Activated naive CD4-positive, alpha-beta T cell (primary cell): ENCODE measurements at places on chromosomes 7 and 10.

- DNase-seq: no peak
Measured at GRCh38 chr10:44379907-44380306, 5.0 kb downstream of the CXCL12 start.

GRCh38 chr10:25786899-25787298 is 147.1 kb upstream of the MYO3A start:
- no peak for DNase-seq

DNA sequence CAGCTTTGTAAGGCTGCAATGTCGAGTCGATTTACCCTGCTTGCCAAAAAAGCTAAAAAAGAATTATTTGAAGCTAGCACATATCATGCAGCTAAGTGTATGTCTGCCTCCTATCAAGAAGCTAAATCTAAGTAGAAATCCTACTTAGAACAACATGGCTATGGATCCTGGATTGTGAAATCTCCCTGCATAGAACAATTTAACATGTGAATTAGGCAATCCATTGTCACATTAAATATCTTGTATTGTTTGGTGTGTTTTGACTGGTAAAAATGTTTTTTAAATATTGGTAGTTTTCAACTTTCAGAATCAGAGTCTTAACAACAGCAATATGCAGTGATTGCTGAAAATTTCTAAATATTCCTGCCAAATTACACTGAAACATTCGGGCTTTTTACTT is 73.3 kb downstream of the SKIDA1 start:
- no peak for DNase-seq

- no peak for DNase-seq
Measured at GRCh38 chr7:2009541-2010001, 223.2 kb downstream of the MAD1L1 start.

DNA sequence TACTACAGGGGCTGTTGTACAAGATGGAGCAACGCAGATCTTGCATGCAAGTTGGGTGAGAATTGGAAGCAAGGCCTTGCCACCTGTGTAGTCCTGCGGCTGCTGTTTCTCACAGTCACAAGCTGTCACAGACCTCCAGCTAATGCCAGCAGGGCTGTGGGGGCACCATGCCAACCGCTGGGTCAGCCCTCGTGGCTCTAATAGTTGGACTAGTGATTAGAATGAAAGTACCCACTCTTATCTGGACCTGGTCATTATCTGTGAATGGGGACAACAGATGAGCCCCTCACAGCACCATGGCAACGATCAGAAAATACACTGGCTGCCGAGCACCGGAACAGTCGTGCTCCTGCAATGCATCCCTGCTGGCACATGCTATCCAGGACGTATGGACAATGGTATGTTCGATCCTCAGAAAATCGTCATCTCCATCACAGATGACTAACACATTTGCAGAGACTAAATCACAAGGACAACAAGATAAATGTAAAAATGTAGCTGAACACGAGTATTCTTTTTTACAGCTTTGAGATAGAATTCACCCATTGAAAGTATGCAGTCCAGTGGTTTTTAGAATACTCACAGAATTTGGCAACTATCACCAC is 80.4 kb upstream of the CALN1 start:
- no peak for DNase-seq

DNA sequence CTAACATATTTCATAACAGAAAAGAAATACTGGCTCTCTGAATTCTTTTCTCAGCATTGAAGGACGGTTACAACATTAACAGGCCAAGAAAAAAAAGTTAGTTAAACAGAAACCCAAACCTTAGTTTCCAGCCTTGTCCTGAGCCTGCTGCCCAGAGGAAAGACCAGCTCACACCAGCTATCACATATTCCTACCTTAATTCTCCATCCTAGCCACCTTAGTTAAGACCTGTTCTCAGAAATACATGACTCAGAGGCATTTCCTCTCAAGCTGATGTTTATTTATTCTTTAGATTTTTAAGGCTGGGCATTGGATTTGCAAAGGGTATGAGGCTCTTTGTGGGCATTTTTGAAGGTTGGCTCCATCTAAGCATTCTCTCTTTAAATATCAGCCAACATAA is 34.3 kb upstream of the ADAM12 start:
- DNase-seq: no peak

GRCh38 chr10:91493313-91493712 is 83.2 kb downstream of the HECTD2 start:
- no peak for DNase-seq

DNA sequence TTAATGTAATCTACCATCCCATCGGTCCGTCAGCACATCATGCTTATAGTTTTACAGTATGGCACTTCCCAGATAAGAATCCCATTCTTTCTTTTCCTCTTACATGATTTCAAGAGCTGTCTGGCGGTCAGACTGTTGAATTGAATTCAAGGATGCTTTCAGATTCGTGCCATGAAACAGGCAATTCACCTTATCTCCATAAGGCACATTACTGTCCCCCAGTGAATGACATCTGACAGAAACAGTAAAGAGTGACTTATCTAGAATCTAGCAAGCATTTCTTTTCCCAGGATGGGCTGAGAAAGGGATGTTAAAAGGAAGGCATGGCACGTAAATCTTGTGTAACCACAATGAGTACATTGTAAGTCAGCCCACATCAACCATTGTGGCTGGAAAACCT is 61.1 kb upstream of the SEM1 start:
- DNase-seq: no peak

DNA sequence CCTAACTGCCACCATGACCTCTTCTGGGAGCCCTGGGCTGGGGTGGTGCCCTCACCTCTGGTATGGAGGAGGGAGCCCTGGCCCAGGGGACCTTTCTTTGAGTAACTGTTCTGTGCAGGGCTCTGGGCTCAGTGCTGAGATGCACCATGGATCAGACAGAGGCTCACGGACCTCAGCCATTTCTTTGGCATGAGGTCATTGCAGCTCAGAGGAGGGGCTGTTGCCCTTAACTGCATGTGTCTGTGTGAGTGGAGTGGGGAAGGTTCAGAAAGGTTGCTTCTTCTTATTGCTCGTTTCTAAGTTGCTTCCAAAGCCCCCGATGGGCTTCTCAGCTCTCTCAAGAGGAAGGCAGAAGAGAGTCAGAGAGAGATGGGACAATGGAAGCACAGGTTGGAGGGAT is 233.9 kb downstream of the RPS24 start:
- no peak for DNase-seq

DNA sequence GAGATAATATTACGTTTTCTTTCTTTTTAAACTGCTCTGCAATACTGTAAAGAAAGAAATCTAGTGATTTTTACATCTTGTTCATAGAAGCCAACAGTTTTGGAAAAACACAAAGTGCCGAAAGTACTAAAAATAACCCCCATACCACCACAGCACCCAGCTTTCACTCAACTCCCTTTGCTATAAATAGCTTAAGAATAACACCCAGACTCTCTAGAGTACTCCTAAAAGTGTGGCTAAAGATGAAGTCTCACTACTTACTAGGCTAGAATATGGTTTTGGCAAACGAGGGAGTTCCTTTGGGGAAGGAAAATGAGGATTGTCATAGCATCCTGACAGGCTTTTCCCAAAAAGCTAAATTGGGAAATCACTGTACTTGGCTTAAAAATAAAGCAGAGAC is 151.8 kb upstream of the ANK3 start:
- no peak for DNase-seq

DNA sequence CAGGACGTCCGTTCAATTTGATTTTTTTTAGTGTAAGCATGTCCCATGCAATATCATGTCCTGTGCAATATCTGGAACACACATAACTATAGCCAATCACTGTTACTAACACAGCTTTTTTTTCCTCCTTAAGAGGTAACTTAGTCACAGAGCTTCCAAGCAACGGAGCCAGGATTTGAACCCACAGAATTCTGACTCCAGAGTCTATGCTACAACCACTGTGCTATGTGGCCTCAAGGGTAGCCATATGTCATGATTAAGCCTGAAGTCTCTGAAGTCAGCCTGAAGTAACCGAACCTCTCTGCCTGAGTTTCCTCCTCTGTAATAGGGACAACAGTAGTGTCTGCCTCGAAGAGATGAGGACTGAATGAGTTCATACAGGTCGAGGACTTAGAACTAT is 42.2 kb upstream of the TCF7L2 start:
- DNase-seq: no peak

DNA sequence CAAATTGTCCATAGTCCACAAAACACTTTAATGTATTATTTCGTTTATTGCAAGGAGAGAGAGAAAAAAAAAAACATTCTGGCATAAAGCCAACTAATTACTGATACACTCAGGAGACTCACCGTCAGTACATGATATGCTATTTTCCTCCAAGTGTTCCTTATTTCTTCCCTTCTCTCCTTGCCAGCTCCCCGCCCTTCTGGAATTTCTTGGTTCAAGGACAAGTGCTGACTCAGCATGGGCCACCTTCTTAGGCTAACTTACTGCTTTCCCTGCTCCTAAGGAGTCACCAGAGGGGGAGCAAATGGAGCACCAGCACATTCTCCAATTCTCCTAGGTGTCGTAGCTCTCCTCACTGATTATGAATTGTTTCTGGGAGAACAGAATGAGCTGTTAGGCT is 133.8 kb upstream of the HDAC9 start:
- DNase-seq: no peak

DNA sequence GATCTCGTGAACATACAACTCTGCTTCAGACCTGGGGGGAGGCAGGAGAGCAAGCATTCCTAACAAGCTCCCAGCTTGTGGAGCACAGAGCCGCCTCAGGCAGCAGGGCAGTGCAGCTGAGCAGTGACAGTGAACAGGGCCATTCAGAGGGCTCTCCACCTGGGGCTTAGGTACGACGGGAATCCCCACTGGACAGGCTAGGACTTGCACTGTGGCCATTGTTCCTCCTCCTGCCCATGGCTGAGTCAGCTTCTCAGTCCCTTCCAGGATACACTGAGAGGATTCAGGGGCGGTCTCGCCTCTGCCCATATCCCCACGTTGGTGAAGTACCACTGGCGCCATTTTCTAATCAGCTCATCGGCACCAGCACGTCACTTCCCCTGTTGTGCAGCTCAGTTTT is 71.1 kb downstream of the FIGNL1 start:
- DNase-seq: no peak

- DNase-seq: no peak
Measured at GRCh38 chr10:69057261-69057950, 30.5 kb upstream of the SRGN start.

DNA sequence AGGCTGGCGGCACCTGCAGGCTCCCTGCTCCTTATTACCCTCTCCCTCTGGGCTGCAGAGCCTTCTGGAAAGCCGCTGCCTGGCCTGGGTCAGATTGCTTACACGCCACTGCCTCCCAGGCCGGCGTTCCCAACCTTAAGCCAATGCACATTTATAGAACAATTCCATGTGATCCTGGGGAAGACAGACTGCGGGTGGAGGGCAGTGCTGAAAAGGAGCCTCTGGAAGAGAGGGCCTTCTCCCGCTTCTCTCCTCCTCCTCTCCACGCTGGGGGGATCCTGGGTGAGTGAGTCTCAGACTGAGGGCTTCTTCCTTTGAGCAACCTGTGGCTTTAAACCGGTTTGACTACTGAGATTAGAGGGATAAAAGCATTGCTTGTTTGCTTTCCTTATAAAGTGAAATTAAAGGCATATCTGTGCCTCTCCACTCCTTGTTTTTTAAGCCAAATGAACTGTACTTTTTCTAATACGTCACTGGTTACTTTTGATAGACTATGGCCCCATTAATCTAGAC is 5.5 kb downstream of the TACC2 start:
- no peak for DNase-seq

DNA sequence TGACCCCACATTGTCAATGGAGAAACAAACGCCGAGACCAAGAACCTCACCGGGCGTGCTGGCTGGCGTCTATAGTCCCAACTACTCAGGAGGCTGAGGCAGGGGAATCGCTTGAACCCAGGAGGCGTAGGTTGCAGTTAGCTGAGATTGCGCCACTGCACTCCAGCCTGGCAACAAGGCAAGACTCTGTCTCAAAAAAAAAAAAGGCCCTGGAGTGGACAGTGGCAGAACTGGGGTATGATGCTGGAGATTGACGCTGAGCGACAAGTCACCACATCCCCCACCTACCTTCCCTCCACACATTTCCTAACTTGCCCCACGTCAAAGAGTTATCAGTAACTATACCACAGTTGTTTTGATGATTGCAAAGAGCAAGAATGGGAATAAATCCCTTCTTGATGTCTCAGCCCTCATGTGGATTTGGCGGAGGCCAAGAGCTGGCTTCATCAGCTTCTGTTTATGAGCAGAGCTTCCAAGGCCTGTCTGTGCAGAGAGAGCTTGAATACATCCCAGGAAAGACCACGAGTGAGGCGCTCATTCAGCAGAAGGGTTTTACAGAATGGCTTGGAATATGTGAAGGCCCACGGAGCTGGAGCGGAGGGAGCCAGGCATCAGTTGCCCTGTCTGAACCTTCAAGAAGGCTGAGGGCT is 28.0 kb upstream of the TNS3 start:
- DNase-seq: no peak

DNA sequence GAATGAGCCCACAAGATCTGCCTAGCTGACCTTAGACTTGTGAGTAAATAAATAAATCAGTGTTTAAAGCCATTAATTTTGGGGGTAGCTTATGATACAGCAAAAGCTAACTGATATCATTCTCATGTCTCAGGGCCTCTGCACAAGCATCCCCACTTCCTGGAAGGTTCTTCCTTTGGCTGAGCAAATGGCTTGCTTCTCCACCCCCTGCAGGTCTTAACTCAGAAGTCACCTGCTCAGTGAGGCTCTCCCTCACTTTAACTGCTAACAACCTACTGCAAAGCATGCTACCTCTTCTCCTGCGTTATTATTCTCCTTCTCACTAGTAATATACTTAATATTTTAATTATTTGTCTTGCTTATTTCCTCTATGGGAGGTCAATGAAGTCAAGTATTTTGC is 167.3 kb downstream of the TPK1 start:
- DNase-seq: no peak

DNA sequence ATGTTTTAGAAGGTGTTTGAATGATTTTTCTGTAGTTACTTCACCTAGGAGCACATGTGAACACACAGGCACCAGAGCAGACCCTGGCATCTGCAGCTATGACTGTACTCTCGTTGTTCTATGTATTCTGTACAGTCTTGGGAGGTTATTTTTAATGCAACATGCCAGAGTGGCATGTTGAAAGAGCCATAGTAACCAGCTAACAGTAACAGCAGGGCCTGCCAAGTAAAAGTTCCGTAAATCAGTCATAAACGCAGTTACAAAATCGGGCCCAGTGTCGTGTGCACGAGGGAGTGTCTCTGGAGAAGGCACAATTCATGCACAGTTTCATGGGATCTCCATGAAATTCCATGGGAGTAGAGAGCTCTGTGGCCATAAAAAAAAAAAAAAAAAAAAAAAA is 108.3 kb upstream of the CDK6 start:
- DNase-seq: no peak

- DNase-seq: no peak
Measured at GRCh38 chr7:65892835-65893234, 20.0 kb downstream of the VKORC1L1 start.

DNA sequence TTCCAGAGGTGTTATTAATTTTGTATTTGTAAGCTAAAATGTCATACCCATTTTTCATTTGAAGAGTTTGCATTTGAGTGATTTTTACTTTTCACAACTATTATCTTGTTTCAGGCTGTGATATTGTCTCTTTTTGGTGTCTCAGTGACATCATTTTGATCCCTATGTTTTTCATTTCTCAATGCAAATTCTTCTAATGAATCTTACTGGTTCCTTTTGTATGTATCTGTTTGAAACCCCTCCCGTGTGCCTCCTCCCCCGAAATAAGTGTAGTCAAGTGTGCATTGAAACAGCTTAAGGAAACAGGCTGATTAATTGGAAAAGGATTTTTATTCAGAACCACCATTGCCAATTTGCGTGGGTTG is 77.8 kb downstream of the SHH start:
- no peak for DNase-seq

- no peak for DNase-seq
Measured at GRCh38 chr7:48964074-48964473, 39.7 kb downstream of the CDC14C start.
